ENCODE measurements at places on chromosomes 1 and 21.
A peak's percentile ranks its signal among the peaks of the same experiment; 100 is the strongest.

DNA sequence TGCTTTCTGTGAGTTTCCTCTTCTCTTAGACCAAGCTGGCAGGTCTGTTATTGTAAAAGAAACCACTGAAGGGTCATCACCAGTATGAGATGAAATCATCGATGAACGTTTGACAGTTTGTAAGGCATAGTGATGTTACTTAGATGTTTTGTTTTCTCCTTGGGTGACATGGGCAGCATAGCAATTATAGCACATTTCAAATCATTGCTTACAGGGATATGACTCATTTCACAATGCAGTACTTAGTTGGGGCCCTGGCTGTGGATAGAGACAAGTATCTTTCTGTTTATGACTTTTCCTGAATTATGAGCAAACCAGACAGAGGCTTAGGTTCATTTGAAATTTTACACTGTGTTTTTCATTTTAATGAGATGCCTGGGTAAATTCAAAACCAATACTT is 313.0 kb downstream of the RWDD3 start:
- DNase-seq, result no peak

GRCh38 chr1:241323514-241324195 is 33.4 kb downstream of the RGS7 start:
- no peak for DNase-seq

GRCh38 chr1:116096013-116096618 is 15.1 kb upstream of the MAB21L3 start:
- no peak for DNase-seq

DNA sequence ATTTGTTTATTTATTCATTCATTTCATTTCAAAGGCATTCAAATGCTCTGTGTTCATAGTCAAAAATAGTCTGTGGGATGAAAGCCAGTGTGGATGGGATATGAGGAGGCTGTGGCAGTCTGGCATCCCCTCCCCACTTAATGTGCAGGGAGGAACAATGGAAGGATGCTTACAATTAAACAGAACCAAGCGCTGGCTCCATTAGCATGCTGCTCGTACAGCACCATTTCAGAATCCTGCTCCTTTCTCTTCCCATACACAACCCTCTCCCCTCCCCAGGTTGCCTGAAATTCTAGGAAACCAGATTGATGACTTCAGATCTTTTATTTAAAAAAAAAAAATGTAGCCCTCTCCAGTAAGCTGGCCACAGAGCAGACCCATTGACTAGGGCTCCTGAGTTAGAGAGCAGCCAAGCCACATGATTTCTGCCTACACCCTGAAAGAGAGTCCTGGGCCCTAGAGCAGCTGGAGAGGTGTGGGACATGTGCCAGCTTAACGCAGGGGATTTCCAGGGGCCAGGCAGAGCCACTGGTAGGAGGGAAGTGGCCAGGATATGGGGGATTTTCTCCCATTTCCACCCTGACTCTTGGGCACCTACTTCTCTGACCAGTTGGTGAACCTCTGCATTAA is 205.2 kb downstream of the ASTN1 start:
- no peak for DNase-seq

GRCh38 chr1:97875996-97876395 is 44.8 kb downstream of the DPYD start:
- no peak for DNase-seq

- DNase-seq, result no peak
Observed at GRCh38 chr1:26281971-26282370, 2.1 kb downstream of the SH3BGRL3 start.

DNA sequence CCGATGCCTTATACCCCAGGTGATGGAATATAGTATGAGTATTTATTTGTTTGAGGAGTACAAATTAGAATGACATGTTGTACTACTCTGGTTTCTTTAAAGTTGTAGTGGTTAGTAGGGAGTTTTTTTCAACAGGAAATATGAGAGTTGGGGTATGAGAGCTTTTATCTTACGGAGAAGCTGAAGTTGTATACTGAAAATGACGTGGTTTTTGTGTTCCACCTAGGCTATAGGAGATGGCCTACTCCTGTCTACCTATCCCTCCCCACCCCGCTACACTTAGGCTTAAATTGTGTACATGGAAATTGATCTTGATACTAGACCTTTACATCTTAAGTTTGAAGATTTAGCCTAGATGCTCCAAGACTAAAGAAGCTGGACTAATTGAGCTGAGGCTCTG is 6.8 kb upstream of the HAX1 start:
- no peak for DNase-seq

GRCh38 chr1:147171399-147172167 is 687 bp downstream of the PRKAB2 start:
- DNase-seq, result no peak

DNA sequence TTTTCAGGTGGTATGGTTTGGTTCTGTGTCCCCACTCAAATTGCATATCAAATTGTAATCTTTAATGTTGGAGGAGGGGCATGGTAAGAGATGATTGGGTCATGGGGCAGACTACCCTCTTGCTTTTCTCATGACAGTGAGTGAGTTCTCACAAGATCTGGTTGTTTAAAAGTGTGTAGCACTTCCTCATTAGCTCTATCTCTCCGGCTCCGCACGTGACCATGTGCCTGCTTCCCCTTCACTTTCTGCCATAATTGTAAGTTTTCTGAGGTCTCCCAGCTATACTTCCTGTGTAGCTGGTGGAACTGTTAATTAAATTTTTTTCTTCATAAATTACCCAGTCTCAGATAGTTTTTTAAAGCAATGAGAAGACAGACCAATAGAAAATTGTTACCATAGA is 843.2 kb downstream of the AMY1C start:
- no peak for DNase-seq

DNA sequence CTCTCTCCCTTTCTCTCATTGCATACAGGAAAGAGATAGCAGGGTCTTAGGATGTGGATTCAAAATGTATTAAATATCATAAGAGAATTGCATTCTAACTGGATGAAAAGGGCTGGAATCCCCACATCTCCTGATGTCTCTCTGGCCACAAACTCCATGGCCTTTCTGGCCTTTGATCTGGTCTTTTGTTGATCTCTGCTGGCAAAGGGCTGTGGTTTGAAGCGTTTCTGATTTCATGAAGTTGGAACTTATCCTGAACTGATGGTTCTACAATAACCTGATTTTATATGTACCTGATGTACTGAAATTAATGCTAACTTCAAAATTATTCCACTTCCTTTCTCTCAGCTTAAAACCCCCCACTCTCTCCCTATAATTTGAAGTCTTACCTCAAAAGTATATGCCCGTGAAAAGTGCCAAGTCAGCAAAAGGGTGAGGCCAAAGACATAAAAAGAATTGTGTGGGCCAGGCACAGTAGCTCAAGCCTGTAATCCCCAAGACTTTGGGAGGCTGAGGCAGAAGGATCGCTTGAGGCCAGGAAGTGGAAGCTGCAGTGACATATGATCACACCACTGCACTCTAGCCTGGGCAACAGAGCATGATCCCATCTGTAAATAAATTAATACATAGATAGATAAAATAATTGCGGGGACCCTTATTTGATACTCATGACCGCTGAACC is 6.4 kb upstream of the KIF14 start:
- DNase-seq, result no peak

DNA sequence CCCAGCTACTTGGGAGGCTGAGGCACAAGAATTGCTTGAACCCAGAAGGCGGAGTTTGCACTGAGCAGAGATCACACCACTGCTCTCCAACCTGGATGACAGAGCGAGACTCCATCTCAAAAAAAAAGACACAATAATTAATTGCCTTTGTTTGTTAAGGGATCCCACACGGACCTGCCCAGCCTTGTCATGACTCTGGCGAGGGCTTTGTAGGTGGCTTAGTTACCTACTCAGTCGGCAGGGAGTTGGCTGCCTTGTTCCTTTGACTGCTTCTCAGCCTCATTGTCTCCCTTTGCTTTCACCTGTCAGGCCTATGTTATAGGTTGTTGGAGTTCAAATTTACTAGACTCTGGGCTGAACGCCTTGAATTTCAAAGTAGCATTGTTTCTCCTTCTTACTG is 82.0 kb downstream of the UBE4B start:
- DNase-seq, result no peak

GRCh38 chr1:98478121-98478520 is 183.4 kb upstream of the SNX7 start:
- no peak for DNase-seq

GRCh38 chr1:150392627-150393026 is 28.7 kb downstream of the RPRD2 start:
- no peak for DNase-seq

DNA sequence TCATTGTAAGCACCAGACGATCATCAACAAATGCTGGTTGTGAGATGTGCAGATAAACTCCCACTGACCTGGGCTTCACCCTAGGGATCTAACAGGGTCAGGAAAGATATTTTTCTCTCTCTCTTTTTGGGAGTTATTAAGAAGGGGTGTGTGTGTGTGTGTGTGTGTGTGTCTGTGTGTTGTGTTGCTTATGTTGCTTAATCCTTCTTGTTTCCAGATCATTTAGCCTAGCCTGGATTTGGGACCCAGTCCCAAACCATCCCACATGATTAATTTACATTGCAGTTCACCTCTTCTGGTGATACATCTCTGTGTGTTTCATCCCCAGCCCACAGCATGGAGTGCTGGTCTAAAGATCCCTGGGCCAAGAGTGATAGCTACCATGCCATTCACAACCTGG is 122.8 kb upstream of the IPO9 start:
- no peak for DNase-seq

GRCh38 chr1:51727366-51727765 is 110.5 kb downstream of the OSBPL9 start:
- no peak for DNase-seq

DNA sequence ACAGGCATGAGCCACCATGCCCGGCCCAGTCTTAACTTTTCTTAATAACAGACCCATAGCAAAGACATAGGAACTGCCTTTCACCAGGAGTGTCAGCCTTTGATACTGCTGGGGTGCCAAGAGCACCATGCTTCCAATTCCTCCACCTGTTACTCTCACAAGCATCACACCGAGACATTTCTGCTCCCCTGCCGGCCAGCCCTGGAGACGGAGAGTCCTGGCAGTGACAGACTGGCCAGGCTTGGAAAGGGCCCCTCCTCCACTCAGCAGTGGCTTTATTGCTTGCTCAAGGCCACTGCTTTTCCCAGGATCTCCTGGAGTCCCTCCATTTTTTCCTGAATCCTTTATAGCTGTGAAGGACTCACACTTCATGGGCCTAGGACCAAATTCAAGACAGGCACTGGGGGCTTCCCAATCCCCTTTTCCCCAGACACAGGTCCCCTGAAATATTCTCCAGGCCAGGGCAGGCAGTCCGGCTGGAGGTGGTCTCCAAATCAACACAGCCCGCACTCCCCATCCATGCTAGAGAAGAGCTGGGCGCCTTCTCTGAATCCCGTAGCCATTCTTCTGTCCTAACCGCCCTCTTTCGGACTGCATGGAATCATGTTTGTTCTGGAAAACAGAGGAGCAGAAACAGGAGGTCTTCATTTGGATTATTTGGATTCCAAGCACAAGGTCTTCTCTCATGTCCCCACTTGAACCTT is 25.5 kb upstream of the PTPRF start:
- DNase-seq, result no peak

DNA sequence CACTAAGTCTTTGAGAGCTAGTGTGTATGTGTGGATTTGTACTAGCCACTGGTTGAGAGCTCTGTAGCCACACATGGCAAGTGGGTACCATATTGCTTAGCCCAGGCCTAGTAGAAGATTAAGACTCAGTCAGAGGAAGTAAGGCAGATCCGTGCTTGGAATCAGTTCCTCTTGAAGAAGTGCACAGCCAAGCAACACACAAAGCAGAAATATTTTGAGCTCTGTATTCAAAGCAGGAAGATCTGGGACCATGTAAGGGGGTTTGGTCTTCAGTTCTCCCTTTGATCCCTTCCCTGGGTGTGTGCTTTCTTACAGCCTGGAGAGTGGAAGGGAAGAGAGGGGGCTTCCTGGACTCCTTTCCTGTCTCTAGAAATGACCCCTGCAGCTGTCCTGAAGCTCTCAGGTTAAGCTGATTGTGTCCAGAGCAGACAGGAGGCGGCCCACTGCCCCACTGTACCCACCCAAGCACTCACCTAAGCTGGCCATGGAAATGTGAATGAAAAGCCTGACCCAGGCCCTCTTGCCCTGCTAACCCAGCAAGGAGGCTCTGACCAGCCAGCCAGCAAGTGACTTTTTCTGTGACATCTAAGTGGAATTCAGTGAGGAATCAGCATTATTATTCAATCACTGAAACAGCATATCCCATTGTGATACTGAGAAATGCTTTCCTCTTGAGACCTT is 3.6 kb downstream of the ETS2 start:
- DNase-seq, result no peak

DNA sequence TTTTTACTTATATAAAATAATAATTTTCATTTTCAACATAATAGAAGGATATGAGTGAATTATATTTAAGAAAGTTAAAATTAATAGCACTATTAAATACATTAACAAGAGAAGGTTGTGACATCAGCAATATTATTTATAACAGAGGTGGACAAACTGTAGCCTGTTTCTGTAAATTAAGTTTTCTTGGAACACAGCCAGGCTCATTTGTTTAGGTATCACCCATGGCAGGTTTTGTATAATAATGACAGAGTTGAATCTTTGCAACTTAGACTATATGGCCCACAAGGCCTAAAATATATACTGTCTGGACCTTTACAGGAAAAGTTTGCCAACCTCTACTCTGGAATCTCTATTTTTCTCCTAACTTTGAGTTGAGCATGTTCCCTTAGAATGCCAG is 42.8 kb upstream of the CACYBP start:
- no peak for DNase-seq

DNA sequence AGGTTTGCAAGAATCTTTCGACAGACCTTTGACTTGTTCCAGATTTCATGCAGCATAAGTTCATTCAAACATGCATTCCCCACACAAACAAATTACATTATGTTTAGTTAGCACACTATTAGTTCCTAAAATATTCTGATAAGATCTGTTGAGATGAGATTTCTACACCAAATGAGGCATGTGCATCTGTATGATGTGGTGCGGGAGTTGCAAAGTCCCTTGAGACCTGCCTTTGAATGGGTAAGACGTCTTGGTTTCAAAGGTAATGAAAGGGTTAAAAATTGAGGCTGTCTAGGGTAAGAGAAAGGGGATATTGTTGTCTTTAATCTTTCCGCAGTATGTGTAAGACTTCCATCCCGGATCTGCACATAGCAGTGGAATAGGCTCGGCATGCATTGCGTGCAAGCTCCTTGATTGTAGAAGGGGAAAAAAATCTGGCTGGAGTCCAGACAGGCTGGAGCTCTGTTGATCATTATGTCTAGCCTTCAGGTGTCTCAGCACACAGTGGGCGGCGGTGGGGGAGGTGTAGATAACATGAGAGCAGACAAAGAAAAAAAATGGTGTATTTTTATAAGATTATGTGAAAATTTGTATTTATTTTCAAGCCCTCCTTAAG is 296.6 kb downstream of the PTPRC start:
- peak; percentile 8 for DNase-seq

GRCh38 chr1:8667869-8668594 is 149.4 kb downstream of the RERE start:
- no peak for DNase-seq

DNA sequence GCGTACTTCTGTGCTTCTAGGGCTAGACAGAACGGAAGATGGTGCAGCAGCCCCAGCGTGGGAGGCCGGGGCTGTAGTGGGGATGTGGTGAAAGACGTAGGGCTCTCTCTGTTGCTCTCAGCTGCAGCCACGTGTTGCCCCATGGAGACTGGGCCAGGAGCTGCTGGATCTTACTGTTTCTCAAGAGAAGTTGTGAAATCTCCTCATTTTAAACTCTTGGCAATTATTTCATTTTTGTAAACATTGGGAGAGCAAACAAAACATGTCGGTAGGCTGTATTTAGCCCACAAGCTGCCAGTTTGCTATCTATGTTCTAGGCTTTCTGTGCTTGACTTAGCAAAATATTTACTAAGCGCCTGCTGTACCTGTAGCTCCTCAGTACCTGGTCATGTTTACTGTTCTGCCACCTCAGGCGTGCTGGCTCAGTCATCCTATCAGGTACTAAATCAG is 15.9 kb upstream of the ELOA start:
- DNase-seq, result no peak

- no peak for DNase-seq
Observed at GRCh38 chr1:31368611-31369107, 4.2 kb downstream of the FABP3 start.
